Activated CD8-positive, alpha-beta memory T cell treated with anti-CD3 and anti-CD28 coated beads for 48 hours (primary cell): ENCODE measurements at places on chromosomes 11 and 22.

- no peak for DNase-seq
These were observed 28.9 kb downstream of the SLC22A12 start for GRCh38 chr11:64619811-64620380.

GRCh38 chr11:91244912-91245311 is 979.7 kb upstream of the FAT3 start:
- DNase-seq, result no peak

- DNase-seq, result no peak
These were observed 43.2 kb upstream of the E2F8 start for GRCh38 chr11:19283991-19284390.

- DNase-seq, result no peak
These were observed 6.7 kb downstream of the DUSP8 start for GRCh38 chr11:1565173-1565903.

DNA sequence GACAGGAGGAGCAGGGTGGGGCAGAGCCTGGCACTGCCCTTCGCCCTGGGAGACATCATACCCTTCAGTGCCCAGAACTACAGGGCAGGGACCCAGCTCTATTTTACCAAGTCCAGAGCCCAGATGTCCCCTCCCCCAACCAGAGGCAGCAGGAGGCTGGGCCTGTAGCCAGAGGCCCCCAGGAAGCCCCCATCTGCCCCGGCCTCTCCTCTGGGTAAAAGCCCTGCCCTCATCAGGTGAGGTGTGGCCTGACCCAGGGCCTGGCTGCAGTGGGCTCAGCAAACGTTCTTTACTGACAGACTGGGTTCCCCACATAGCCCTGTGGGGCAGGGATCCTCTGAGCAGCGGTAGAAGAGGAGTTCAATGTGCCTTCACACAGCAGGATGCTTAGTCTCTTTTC is 51.8 kb upstream of the SLC22A12 start:
- DNase-seq, result no peak

DNA sequence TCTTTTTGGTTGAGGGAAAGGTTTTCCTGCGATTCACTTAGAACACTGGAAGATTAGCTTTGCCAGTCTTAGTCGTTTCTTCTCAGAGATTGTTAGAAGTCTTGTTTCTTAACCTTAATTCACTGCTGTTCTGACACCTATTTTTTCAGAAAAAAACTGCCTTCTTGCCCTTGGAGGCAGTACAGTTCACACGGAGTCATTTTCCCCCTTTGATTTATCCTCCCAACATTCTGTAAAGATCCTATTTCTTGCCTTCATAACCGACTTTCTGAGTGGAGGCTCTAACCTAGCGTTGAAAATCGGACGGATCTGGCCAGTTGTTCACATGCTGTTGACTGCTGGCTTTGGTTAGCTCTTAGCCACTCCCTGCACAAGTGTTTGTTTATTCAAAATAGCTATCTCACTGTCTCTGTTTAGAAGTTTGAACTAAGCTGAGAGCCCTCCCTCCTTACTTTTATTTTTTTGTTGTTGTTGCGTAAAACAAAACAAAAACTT is 737 bp downstream of the BCL2L13 start:
- no peak for DNase-seq

DNA sequence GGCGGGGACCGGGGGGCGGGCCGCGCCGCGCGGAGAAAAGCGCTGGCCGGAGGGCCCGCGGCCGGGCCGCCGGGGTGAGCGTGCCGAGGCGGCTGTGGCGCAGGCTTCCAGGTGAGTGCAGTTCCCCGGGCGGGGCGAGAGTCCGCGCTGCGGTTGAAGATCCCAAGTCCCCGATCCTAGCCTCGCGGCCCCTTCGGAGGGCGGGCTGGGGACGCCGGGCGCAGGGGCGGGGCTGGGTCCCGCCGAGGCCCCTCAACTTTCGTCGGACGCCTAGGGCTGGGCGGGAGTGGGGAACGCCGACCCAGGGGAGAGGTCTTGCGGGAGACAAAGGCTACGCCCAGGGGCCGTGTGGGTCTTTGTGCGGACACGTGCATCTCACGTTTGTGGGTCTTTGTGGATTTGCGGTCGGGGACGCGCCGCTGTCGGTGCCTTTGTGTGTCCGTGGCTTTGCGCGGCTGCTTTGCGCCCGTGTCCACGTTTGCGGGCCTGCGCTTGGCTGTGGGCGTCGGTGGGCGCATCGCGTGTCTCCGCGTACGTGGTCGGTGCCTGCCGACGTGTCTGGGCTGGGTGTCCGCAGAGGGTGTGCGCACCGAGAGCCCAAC is at the start of gene TSKU:
Gene TSKU (plus strand): TSS at position 63 of the 602 bp plus-strand sequence. CDS start 12,261 bp downstream, outside the sequence.
- no peak for DNase-seq

GRCh38 chr11:2737226-2737590 is 37.4 kb upstream of the KCNQ1OT1 start:
- no peak for DNase-seq

GRCh38 chr11:72229336-72229924 is 4.9 kb downstream of the INPPL1 start:
- DNase-seq, result no peak
